Hypothalamus (tissue), 51 donors: ENCODE measurements at places on chromosomes 5 and 9.

GRCh38 chr5:56066931-56067450, 72.2 kb upstream of the IL6ST start:
- DNase-seq = no peak

DNA sequence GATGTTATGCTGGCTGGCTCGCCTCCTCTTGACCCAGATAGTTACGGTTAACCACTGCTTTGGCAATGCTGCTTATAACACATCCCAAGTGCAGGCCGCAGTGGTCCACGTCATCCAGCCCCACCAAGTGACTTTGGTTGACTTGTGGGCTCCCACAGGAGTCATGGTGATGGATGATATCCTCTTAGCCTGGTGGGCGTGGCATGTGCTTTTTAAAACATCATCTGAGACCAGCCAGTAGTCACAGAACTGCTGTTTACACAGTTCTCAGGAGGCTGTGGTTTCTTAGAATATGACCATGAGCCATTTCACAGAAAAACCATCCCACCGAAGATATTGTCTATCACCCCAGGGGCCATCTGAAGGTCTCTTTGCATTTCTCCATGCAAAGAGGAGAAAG, 216.9 kb downstream of the SH3GL2 start:
- DNase-seq = no peak

DNA sequence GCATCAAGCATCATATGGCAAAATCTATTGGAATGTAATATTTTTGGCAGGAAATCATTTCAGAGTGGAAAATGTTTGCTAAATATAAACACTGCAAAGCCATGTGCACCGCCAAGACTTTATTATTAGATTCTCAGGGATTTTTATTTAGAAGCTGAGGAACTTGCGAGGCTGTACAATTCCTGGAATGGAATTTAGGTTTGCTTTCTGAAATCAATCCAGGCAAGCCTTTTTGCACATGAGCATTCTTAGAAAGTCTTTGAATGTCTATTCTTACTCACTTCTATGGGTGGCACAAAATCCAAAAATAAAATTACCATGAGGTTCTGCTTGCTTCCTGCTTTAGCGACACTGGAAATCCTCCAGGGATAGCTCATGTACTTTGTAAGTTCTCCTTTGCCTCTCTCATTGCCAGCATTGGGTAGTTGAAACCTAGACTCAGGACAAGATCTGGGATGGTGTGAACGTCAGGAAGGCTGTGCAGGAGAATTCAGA, 71.5 kb upstream of the PALM2AKAP2 start:
- no peak for DNase-seq

DNA sequence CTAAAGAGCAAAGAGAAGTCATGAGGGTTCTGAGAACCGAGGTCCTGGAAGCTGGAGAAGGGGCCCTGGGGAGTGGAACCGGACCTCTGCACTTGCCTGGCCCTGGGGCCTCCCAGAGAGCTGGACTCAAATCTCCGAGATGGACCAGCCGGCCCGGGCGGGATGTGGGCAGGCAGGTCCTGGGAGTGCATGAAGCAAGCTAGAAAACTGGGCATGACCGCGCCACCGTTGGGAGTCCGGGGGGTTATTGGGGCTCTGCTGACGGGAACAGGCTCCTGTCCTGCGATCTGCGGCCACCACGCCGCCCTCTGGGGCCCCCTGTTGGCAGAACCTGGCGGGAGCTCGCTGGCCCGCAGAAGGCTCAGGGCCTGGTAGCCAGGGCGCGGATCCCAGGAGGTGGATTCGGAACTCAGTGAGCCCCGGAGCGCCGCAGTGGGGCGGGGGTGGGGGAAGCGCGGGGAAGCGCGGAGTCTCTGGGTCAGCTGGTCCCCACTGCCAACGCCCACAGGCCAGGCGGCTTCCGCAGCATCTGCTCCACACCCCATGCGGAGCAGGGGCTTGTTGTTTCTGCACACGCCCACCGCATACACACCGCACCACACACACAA, 150.6 kb downstream of the ERCC6L2 start:
- no peak for DNase-seq

GRCh38 chr5:90696153-90696552, 137.6 kb downstream of the ADGRV1 start:
- DNase-seq = no peak

- DNase-seq = no peak
Measured at GRCh38 chr5:44613936-44614335, 194.8 kb upstream of the MRPS30 start.

GRCh38 chr9:132591751-132592314, 9.4 kb downstream of the BARHL1 start:
- DNase-seq = no peak
